ENCODE measurements at places on chromosomes 16 and 17.

DNA sequence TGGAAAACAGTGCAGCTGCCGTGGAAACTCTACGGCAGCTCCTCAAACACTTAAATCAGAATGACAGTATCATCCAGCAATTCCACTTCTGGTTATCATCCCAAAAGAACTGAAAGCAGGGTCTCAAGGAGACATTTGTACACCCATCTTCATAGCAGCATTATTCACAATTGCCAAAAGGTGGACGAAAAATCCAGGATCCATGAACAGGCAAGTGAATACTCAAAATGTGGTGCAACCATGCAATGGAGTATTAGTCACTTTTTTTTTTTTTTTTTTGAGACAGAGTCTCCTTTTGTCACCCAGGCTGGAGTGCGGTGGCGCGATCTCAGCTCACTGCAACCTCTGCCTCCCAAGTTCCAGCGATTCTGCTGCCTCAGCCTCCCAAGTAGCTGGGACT is 10.6 kb upstream of the AATK start:
- no peak for DNase-seq

GRCh38 chr17:77489239-77489892 is 348.6 kb downstream of the SEC14L1 start:
- DNase-seq = no peak

DNA sequence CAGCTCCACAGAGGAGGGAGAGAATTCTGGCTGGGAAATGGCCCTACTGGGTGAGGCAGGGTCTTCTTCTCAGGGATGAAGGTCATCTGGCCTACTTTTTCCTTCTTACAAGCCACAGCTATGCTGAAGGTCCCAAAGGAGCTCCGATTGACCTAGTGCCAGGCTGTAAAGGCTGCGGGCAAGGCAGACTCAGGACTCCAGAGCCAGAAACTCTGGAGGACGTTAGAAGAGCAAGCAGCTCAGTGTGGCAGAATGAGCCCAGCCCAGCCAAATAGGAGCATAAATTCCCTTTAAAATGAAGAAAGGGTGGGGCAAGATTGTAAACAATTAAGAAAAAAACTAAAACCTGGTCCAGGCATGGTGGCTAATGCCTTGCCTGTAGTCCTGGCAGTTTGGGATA is 20.1 kb upstream of the CNOT1 start:
- DNase-seq = no peak

GRCh38 chr16:8430401-8430800 is 159.9 kb downstream of the TMEM114 start:
- no peak for DNase-seq

GRCh38 chr16:81925016-81925415 is 86.3 kb downstream of the SDR42E1 start:
- DNase-seq = no peak

- DNase-seq = no peak
Measured at GRCh38 chr17:28221751-28222414, 97.1 kb upstream of the TMEM97 start.

DNA sequence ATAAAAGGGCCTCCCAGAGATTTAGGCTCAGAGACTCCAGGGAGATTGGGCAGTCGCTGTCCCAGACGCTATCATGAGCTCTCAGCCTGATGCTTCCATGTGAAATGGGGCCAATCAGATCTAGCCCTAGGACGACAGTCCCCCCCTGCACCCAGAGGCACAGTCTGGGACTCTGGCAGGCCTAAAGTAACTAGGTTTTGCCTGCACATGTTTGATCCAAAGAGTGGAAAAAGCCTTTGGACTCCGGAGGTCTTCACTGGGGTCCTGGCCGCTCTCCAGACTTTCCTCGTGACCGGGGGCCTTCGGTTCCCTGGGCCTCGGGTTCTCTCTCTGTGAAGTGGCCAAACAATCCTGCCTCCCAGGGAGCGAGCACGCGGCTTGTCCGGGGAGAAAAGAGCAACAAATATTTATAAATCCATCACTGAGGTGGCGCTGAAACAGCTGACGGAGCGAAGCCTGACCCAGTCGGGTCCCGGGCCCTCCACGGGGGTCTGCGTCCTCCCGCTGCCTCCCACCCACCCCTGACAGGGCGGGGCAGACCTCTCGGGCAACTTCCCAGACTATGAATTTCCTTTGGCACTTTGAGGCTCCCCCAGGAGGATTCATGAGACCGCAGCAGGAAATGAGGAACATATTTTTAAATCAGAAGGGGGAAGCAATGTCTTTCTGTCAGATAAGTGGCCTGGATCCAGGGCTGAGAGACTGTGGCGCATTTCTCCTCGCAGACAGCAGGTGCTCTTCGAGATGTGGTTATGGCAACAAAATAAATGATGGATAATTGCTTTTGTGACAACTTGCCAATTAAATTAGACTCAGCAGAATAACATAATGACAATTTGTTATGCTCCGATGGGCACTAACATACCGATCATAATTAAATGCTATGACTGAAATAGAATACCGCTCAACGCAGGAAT is 38.9 kb downstream of the MRPS23 start:
- DNase-seq = peak; percentile 30

GRCh38 chr16:20147091-20147490 is 73.4 kb upstream of the GPR139 start:
- no peak for DNase-seq

DNA sequence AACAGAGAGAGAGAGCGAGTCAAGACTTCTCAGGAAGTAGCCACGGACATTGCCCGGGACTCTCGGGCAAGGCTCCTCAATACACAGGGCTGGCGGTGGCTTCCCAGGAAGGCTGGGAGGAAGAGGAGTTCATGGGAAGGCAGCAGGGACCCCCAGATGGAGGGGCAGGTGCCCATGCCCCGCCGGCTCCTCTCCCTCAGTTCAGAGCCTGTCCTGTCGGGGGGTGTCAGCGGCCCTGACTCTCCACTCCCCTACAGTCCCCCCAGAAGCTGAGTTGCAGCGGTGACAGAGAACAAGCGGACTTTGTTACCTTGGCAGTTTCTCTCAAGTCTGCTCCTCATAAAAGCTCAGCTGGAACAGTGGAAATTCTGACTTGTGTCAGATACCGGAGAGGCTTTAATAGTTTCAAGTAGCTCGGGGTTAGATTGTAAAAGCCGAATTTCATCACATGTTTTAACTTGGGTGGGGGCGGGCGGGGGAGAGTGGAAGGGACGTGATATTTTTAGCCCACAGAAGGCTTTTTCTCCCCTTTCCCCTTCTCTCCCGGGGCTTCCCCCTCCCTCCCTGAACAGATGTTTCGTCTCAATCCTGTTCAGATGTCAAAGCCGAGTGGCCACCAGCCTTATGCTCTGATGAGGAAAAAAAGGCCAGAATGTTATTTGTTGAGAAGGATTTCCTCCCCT is 65.2 kb downstream of the NKD1 start:
- no peak for DNase-seq

GRCh38 chr17:19345067-19345460 is 17.5 kb downstream of the B9D1 start:
- no peak for DNase-seq

GRCh38 chr16:17308186-17308585 is 162.6 kb downstream of the XYLT1 start:
- DNase-seq = no peak

DNA sequence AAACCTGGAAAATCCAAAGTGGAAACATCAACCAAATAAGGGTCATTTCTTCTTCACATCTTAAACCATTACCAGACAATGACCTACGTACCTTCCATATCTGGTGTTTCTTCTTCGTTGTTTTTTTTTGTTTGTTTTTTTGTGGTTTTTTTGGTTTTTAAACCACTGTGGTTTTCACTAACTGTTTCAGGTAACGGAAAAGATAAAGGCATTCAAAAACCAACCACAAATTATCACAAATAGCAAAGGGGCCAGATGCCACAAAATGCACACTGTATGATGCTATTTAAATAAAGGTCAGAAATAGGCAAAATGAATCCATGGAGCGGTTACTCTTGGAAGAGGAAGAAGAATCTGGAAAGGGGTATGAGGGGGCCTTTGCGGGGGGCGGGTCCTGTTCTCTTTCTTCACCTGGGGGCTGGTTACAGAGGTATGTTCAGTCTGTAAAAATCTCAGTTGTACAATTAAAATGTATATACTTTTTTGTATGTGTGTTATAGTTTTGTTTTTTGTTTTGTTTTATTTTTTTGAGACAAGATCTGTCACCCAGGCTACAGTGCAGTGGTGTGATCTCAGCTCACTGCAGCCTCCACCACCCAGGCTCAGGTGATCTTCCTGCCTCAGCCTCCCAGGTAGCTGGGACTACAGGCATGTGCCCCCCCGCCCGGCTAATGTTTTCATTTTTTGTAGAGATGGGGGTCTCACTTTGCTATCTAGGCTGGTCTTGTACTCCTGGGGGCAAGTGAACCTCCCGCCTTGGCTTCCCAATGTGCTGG is 29.6 kb downstream of the LITAF start:
- no peak for DNase-seq

- DNase-seq = no peak
Measured at GRCh38 chr16:89498839-89499238, 8.5 kb upstream of the ANKRD11 start.

GRCh38 chr16:1984347-1985225 is 593 bp downstream of the GFER start:
- no peak for DNase-seq
